ENCODE measurements at places on chromosomes 4 and X.

DNA sequence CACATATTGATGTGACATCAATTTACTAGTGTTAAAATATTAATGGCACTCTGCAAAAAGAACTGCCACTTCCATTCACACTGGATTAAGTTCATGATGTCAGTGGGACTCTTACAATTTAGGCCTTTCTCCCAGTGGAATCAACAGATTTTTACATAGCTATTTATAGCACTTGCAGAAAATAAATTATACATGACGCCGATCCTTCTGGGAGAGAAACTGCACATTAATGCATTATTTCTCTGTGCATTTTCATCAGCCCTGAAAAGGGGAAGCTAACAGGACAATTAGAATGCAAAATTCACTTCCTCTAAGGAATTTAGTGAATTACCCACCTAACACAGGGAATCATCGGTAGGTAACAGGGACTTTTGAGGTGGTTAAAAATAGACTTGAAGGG is 15.7 kb downstream of the LGI2 start:
- no peak for DNase-seq

DNA sequence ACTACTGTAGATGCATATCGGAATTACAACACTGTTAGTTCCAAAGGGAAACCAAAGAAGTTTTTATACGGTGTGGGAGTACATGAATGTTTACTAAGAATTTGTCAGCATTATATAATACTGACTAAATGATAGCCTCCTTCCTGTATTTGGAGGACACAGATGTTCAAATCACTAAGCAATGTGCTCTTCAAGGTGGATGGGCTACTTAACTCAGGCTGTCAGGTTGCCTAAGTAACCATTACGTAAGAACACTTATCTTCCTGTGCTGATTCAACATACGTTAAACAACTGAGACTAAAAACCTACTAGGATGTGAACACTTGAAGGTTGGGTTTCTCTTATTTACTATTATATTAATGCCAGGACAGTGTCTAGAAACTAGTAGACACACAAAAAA is 81.9 kb upstream of the HPGD start:
- no peak for DNase-seq

DNA sequence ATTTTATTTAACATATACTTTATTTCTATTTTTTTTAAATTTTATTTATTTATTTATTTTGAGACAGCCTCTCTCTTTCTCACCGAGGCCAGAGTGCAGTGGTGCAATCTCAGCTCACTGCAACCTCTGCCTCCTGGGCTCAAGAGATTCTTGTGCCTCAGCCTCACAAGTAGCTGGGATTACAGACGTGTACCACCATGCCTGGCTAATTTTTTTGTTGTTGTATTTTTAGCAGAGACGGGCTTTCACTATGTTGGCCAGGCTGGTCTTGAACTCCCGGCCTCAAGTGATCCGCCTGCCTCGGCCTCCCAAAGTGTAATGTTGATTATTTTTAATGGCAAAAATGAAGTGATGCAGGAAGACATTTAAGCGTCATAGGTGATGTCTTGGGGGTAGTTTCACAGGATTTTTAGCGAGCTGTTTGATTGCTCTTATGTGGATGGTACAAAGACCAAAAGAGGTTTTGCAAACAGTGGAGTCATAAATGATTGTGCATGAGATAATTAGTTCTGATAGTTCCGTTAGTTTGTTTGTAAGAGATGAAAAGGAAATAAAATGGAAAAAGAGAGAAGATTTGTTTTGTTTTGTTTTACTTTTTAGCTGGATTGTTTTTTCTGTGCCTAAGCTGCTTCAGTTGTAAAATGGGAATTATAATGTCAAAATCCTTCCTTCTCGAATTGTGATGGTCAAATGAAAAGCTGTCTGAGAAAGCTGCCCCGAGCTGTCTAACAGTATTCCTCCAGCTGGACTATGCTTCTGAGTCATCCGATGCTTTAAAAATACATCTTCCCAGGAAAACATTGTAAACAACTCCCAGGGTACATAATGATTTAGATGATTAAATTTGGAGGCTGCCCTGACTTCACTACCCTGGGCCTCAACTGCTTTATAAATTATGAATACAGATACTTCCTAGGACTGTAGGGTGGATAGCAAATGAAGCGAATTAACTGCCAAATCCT is 14.7 kb downstream of the RHOH start:
- no peak for DNase-seq

DNA sequence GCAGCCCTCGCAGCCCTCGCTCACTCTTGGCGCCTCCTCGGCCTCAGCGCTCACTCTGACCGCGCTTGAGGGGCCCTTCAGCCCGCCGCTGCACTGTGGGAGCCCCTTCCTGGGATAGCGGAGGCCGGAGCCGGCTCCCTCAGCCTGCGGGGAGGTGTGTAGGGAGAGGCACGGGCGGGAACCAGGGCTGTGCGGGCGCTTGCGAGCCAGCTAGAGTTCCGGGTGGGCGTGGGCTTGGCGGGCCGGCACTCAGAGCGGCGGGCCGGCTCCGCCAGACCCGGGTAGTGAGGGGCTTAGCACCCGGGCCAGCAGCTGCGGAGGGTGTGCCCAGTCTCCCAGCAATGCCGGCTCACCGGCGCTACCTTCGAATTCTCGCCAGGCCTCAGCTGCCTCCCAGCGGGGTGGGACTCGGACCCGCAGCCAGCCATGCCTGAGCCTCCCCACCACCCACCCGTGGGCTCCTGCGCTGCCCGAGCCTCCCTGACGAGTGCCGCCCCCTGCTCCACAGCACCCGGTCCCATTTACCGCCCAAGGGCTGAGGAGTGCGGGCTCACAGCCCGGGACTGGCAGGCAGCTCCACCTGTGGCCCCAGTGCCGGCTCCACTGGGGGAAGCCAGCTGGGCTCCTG is 1.4 kb upstream of the AADAT start:
- DNase-seq: no peak

- no peak for DNase-seq
Measured at GRCh38 chrX:24702362-24703184, 8.9 kb downstream of the POLA1 start.

DNA sequence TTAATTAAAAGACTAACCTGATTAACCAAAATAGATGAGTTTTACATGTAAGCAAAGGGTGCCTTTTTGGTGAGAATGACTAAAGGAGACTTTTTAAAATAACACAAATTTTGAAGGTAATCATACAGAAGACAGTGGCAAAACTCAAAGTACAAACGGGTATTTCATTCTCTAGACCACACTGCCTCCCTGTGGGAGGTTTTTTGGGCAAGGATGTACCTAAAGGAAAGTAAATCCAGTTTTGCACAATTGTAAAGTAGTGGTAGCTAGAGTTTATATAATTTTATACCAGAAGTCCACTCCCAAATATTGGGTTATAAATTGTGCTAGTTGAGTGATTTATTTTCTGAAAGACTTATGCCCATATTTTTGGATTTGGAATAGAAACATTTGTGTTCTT is 201.0 kb downstream of the PAPSS1 start:
- DNase-seq: peak; percentile 40

- DNase-seq: no peak
Measured at GRCh38 chrX:149499766-149500165, 5.3 kb downstream of the IDS start.

- DNase-seq: no peak
Measured at GRCh38 chrX:39897741-39898097, 200.0 kb downstream of the BCOR start.

DNA sequence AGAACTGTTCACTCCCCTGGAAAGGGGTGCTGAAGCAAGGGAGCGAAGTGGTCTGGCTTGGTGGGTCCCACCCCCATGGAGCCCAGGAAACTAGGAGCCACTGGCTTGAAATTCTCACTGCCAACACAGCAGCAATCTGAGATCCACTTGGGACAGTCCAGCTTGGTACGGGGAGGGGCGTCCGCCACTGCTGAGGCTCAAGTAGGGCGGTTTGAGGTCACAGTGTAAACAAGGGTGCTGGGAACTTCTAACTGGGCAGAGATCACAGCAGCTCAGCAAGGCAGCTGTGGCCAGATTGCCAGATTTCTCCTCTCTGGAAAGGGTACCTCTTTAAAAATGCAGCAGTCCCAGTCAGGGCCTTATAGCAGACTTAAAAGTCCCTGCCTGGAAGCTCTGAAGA is 53.9 kb upstream of the GALNTL6 start:
- DNase-seq: no peak

DNA sequence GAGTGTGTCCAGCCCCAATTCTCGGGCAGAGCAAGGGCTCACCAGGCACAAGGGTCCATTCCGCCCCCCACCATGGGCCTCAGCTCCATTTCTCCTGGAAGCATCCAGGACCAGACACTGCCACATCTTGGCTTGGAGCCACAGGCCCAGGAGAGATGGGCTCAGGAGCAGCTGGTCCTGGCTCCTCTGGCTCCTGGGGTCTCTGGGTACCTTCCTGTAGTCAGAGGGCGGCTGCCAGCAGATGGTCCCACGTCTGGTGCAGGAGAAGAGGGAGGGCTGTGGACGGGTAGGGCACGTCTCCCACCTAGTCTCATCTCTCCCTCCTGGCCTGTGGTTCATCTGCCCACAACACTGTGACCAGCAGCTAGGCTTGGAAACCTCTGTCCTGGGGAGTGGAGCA is 8.0 kb downstream of the ATP2B3 start:
- DNase-seq: no peak

DNA sequence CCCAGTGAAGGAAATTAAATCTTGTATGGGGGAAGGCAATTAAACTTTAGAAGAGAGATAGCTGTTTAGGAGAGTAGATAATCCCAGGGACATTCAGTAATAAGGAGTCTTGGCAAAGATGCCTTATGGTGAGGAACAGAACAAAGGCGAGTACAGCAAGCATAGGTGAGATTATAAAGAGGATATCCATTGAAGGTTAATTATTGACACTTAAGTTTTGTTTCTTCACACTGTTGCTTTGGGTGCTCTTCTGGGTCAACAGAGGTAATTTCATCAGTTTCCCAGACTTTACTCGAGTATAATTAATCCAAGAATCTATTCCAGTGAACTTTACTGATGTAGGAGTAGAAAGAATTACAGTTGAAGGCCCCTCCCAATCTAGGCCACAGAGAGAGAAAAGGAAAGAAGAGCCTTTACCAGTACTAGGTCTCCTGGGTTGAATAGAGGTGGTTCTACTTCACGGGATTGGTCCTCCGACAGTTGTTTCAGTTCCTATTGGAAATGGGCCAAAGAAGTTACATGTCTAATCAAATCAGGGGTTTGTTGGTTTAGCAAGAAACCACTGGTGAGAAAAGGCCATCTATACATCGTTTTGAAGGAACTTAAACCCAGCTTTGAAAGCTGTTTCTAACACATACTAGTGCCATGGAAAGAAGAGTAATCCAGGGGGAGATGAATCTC is 27.2 kb downstream of the EPGN start:
- DNase-seq: no peak

DNA sequence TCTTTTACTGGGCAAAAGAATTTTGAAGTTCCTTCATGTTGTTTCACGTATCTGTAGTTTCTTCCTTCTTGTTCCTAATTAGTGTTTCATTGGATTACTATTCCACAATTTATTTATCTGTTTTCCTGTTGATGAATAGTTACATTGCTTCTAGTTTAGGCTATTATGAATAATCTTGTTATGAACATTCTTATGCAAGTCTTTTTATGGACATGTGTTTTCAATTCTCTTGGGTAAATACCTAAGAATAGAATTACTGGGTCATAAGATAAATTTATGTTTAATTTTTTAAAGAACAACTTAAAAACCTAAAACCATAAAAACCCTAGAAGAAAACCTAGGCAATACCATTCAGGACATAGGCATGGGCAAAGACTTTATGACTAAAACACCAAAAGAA is 70.9 kb upstream of the RXFP1 start:
- DNase-seq: no peak

DNA sequence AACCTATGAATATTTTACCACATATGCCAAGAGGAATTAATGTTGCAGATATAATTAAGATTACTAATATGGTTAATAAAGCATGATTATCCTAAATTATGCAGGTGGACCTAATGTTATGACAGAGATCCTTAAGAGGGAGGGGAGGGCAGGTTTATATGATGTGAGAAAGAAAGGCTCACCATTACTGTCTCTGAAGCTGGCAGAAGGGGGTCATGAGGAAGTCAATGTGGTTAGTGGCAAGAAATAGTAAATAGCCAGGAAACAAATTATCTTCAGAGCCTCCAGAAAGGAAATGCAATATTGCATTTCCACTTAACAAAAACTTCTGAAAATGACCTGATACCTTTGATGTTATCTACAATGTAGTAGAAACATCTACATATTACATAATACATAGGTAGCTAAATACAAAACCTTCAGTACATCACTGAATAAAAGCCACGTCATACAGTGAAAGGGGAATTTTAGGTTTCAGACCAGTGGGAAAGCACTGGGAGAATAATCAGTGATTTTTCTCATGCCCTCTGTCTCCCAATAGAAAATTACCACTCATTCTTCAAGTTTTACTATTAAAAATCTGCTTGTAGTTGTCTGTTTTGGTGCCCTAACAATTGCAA is 609.2 kb downstream of the SPOCK3 start:
- DNase-seq: no peak

GRCh38 chrX:144253356-144253755 is 369.5 kb downstream of the UBE2NL start:
- DNase-seq: no peak

- no peak for DNase-seq
Measured at GRCh38 chr4:131061734-131062133, 1965.8 kb downstream of the C4orf33 start.

- DNase-seq: no peak
Measured at GRCh38 chr4:38037612-38038011, 77.4 kb downstream of the PTTG2 start.

DNA sequence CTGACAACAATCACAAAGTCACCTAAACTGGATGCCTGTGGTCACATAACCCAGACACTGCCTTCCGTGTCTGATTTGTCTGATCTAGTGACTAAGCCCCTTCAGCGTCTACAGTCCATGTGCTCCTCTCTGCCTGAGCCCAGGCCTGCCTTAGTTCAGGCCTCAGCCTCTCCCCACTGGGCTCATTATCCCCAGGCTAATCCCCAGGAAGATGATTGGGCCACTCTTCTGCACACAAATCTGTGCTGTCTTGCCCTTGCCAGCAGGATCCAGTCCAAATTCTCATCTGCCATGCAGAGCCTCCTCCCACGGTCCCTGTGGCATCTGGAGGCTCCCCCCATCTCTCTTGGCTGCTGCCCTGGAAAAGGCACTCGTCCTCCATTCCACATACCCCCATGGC is 96.5 kb downstream of the SLC2A9 start:
- peak; percentile 52 for DNase-seq

- no peak for DNase-seq
Measured at GRCh38 chr4:177632481-177632880, 190.2 kb upstream of the AGA start.

GRCh38 chrX:9069573-9069972 is 35.6 kb upstream of the FAM9B start:
- DNase-seq: no peak

- no peak for DNase-seq
Measured at GRCh38 chrX:132677233-132677716, 188.4 kb upstream of the MBNL3 start.

- DNase-seq: no peak
Measured at GRCh38 chrX:109393859-109394258, 88.0 kb downstream of the GUCY2F start.

GRCh38 chr4:54898656-54899340 is 226.6 kb downstream of the KDR start:
- DNase-seq: no peak

GRCh38 chr4:111502626-111503025 is 642.6 kb upstream of the FAM241A start:
- no peak for DNase-seq

GRCh38 chr4:122516376-122516775 is 59.9 kb upstream of the IL2 start:
- DNase-seq: no peak
